ENCODE measurements at places on chromosomes 1 and 21.

GRCh38 chr1:104780470-104781078, 1030.9 kb downstream of the AMY1C start:
- peak; percentile 44 for DNase-seq

DNA sequence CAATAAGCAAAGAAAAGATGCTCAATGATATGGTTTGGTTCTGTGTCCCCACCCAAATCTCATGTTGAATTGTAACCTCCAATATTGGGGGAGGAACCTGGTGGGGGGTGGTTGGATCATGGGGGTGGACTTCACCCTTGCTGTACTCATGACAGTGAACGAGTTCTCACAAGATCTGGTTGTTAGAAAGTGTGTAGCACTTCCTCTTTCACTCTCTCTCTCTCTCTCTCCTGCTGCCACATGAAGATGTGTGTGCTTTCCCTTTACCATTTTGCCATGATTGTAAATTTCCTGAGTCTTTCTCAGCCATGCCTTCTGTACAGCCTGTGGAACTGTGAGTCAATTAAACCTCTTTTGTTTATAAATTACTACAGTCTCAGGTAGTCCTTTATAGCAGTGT, 248.4 kb downstream of the HHIPL2 start:
- DNase-seq: no peak

DNA sequence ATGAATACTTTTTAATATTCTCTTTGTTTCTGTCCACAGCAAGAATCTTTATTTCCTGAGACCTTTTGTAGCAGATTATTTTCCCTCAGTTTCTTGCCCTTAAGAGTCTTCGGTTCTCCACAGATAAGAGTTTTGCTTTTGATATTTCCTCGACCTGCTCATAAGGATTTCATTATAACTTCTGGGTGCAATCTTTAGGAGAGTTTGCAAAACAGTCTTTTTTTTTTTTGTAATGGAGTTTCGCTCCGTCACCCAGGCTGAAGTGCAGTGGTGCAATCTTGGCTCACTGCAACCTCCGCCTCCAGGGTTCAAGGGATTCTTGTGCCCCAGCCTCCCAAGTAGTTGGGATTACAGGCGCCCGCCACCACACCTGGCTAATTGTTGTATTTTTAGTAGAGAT, 10.1 kb upstream of the UBE4B start:
- DNase-seq: no peak

DNA sequence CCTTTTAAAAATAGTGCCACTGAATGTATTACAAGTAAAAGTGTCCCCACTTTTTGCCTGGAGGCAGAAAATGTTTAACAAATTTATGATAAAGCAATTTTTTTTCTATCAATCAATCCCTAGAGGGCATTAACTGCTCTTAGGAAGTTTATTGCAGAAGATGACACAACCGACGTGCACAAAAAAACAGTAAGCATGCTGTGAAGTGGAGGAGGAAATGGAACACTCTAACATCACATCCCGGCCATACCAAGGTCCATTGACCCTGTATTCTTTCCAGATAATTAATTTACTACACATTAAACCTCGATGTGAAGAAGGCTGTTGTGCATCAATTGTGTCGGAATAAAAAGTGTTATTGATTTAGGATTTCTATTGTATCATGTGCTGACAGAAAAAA, 264.9 kb upstream of the NR5A2 start:
- DNase-seq: no peak

DNA sequence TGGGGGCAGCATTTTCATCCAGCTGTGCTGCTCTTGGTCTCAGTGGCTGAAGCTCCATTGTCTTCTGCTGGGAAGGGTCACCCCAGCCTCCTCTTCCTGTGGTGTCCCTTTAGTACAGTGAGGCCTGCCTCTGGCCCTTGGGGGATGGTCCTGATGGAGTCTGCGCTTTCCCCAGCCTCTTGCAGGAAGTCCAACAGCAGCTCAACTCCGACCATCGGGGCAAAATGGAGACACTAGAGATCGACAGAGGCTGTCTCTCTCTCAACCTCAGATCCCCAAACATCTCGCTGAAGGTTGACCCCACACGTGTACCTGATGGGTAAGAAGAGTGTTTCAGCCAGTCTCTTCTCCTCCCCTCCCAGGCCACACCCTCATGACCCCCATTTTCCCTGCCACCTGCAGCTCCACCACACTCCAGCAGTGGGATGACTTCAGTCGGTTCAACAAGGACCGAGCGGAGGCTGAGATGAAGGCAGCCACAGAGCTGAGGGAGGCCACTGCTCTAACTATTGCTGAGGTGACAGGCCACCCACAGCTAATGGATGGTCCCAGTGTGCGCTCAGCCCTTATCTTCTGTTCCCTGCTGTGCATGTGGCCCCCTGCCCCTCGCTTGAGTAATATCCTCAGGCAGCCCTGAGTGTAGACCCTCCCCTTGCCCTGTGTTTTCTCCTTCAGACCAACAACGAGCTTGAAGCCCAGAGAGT, 2.0 kb upstream of the ADPRS start:
- DNase-seq: no peak

DNA sequence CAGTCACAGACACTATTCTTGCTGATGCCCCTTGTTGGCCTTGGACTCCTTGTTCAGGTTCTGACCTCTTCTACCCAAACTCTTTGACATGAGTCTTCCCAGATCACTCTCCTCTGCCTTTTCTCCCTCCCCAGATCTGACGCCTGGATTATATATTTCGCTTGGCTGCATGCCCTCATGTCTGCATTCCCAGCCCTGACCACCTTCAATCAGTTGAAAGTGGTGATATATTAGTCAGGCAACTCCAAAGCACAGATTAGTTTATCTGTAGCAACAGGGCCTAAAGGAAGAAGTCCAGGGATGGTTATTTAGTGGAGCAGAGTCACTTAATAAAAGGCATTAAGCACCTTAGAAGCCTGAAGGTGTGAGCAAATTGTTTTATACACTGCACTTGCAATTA, 110.0 kb upstream of the GUCA2B start:
- DNase-seq: no peak

- no peak for DNase-seq
Observed at GRCh38 chr1:245510144-245510543, 355.4 kb downstream of the KIF26B start.

- DNase-seq: no peak
Observed at GRCh38 chr1:32761936-32762335, 55.2 kb downstream of the YARS1 start.

DNA sequence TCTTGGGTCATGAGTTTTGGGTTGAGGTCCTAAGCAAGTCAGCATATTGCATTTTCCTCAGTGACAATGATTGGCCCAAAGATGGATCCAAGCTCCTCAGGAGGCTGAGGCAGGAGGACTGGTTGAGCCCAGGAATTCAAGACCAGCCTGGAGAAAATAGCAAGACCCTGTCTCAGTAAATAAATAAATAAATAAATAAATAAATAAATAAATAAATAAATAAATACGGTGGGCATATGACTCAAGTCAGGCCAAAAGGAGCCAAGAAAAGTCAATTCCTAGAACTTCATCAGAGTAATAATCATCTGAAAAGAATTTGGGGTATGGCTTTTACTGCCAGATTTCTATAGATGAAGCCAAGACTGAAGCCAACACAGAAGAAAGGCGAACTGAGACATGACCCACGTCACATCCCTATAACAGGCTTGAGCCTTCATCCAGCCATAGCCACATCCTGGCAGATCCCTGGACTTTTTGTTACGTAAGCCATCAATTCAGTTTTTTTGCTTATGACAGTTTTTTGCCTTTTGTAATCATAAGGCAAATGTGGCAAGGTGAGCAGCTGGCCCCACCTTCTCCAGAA, 88.5 kb upstream of the NFASC start:
- no peak for DNase-seq

DNA sequence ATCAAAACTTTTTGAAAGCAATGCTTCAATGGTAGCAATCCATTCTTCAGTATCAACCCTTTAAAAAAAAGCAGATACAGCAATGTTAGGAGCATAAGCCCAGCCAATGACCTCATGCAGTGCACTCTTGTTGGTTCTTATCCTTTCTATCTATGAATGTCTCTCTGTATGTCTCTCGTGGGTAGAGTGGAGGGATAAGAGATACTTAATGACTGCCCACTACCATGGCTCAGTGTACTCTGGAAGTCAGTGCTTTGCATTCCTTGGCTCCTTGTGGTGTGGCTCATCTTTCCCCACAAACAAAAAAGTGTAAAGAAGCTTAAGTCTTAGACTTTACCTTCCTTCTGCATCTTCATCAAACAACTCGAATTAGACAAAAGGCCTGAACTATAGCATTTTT, 50.3 kb downstream of the PCSK9 start:
- DNase-seq: no peak

DNA sequence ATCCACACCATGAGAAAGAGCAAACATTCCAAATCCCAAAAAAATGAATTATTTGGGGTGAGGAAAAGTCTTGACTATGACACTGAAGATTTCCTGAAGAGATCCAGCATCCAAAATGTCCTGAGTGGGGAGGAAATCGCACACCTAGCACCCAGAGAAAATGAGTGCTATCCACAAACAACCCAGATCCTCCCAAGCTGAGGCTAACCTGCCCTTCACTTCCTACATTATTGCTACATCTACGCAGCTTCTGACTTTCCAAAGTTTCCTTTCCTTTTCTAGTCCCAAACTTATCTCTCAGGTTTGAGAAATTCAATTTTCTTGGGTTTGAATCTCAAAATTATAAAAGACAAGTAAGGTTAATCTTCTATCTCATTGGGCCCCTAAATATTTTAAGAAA, 906 bp upstream of the RGS13 start:
- DNase-seq: no peak

GRCh38 chr1:232630894-232631195, 912 bp upstream of the SIPA1L2 start:
- no peak for DNase-seq

DNA sequence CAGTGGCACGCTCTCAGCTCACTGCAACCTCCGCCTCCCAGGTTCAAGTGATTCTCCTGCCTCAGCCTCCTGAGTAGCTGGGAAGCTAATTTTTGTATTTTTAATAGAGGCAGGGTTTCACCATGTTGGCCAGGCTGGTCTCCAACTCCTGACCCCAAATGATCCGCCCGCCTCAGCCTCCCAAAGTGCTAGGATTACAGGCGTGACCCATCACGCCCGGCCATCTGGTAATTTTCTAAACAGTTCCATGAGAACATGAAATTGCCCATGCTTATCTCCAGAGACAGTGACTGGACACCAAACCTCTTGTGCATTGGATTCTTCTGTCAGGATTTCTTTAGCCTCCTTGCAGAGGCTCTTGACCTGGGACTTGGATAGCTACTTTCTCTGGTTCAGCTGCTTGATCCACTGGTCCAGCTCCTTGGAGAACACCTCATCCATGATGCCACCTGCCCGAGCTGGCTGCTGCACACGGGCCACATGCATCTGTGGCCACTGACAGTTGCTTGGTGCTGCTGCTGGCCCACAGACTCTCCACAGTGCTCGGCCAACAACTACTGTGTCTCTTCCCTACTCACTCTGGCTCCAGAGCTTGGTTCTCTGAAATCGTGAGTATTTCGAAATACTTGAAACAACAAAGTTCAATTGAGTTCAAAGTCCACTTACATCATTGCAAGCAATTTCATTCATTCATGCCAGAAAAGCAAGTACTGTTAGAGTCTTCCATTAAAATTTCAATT, 40.0 kb upstream of the CTPS1 start:
- DNase-seq: no peak

- no peak for DNase-seq
Observed at GRCh38 chr1:54254055-54254454, 54.1 kb downstream of the MRPL37 start.

- no peak for DNase-seq
Observed at GRCh38 chr1:33727310-33727709, 136.6 kb upstream of the HMGB4 start.

GRCh38 chr1:17128361-17128760, 9.1 kb upstream of the PADI2 start:
- peak; percentile 49 for DNase-seq

- DNase-seq: no peak
Observed at GRCh38 chr1:26923711-26924110, 2.2 kb downstream of the NUDC start.

- no peak for DNase-seq
Observed at GRCh38 chr1:164510435-164510834, 48.5 kb upstream of the PBX1 start.

DNA sequence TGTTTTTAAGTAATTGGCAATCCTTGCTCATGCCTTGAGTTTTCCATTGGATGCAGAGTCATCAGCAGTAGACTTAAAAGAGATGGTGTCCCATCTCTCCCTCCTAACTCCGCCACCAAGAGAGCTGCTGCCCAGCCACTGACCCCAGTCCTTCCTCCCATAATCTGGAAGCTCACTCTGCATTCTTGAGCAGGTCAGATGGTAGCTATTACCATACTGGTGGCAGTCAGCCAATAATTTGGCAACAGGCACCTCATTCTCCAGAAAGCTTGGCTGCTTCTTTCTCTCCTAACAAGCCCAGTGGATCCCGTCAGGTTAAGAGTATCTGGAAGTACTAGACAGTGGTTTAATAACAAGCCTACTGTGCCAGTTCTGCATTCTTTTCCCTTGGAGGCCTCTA, 272.1 kb downstream of the ZNF648 start:
- no peak for DNase-seq

DNA sequence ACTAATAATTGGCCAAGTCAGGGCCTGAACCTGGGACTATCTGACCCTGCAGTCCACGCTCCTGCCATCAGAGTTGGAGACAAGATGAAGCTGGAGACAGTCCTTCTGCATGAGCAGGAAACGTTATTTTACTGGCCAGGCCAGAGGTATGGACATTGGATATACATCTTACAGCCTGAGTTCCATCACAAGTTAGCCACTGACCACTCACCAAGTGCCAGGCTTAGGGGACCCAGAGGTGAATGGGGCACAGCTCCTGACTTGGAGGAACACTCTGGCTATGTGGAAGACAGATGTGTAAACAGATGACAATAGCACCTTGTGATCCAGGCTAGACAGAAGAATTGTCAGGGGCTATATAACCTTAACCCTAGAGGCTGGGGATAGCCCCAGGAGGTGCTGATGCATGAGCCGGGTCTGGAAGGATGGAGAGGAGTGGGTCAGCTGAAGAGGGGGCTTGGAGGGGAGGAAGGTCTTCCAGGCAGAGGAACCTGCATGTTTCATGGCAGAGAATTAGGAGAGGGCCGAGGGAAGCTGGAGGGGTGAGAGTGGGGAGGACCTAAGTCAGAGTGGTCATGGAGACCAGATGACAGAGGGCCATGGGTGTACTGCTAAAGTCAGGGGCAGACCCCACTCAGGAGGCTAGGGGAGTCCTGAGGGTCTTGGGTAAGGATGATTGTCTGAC, 52.5 kb upstream of the DMRTB1 start:
- no peak for DNase-seq

All from iPS-NIHi11 (cell line).